Adrenal gland (tissue), 19 donors: ENCODE measurements at places on chromosomes 12 and 14. TPM values are rescaled to one million over a fixed set of nuclear protein-coding genes. Genes with fewer than 3 reads are reported as not detected.

The TAS2R7 gene
- not detected for total RNA-seq

The MSI1 gene
- total RNA-seq, result 2.8 TPM

The ANKRD9 gene
- total RNA-seq, result 73.3 TPM

The C12orf50 gene
- 0.39 TPM for total RNA-seq

The EVL gene
- 37.7 TPM for total RNA-seq

The GALNT8 gene
- total RNA-seq, result 1.3 TPM

The CATSPERB gene
- total RNA-seq, result 3.2 TPM

The FLVCR2 gene
- 24.6 TPM for total RNA-seq

The IL22 gene
- not detected for total RNA-seq

The PXN gene
- 45.3 TPM for total RNA-seq

The LYSET gene
- 22.2 TPM for total RNA-seq

The CIROP gene
- not detected for total RNA-seq

The NKX2-1 gene
- total RNA-seq, result 0.11 TPM

The SLC4A8 gene
- 15.0 TPM for total RNA-seq

The MAP3K9 gene
- total RNA-seq, result 3.4 TPM

The RERGL gene
- total RNA-seq, result 0.74 TPM

The CCDC38 gene
- 0.14 TPM for total RNA-seq

The CCDC196 gene
- not detected for total RNA-seq

The CAPZA3 gene
- total RNA-seq, result not detected

The CCDC177 gene
- not detected for total RNA-seq

The TAS2R31 gene
- 3.2 TPM for total RNA-seq

The PAX9 gene
- total RNA-seq, result not detected

The CEP128 gene
- 3.7 TPM for total RNA-seq

The HCAR1 gene
- total RNA-seq, result not detected

The PRH2 gene
- total RNA-seq, result not detected

The KRT3 gene
- not detected for total RNA-seq

The JDP2 gene
- total RNA-seq, result 6.8 TPM

The SCYL2 gene
- 30.9 TPM for total RNA-seq

The RNFT2 gene
- total RNA-seq, result 5.6 TPM

The NANOG gene
- total RNA-seq, result not detected

The FLRT2 gene
- 112 TPM for total RNA-seq

The SIVA1 gene
- total RNA-seq, result 75.0 TPM

The DENND5B gene
- 32.5 TPM for total RNA-seq

The BIN2 gene
- 2.3 TPM for total RNA-seq

The CMTM5 gene
- total RNA-seq, result not detected

The ARHGEF40 gene
- total RNA-seq, result 114 TPM

The TSHR gene
- 0.28 TPM for total RNA-seq

The SLC39A2 gene
- total RNA-seq, result not detected

The POTEG gene
- not detected for total RNA-seq

The KLC1 gene
- 131 TPM for total RNA-seq

The RPGRIP1 gene
- total RNA-seq, result not detected

The MGAT4C gene
- total RNA-seq, result 0.84 TPM

The RERG gene
- 86.1 TPM for total RNA-seq

The WIF1 gene
- total RNA-seq, result 0.28 TPM

The PLD4 gene
- 1.9 TPM for total RNA-seq

The DLST gene
- 60.6 TPM for total RNA-seq

The SLC39A5 gene
- total RNA-seq, result not detected

The APOF gene
- not detected for total RNA-seq

The BATF gene
- total RNA-seq, result 4.6 TPM
